ENCODE measurements at places on chromosomes 2 and 18.

GRCh38 chr18:62282188-62282629 is 42.9 kb upstream of the TNFRSF11A start:
- no peak for DNase-seq

DNA sequence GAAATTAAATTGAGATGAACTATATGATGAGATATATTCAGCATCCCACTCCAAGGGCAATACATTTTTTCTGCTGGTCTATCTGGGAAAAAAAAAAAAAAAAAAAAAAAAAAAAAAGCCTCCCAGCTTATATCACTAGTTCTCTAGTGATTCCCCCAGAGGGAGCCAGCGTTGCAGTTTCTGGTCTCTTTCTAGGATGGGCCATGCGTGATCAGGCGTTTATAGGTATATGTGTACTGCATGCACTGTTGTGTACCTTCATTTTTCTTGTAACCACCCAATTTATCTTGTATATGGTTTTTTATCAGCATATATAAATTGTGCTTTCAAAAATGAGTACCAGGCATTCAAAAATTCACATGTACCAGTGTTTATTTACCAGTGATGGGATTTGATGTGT is 35.1 kb downstream of the DCDC2C start:
- peak; percentile 60 for DNase-seq

- no peak for DNase-seq
These were observed 687.8 kb downstream of the NUP35 start for GRCh38 chr2:183812091-183812490.

DNA sequence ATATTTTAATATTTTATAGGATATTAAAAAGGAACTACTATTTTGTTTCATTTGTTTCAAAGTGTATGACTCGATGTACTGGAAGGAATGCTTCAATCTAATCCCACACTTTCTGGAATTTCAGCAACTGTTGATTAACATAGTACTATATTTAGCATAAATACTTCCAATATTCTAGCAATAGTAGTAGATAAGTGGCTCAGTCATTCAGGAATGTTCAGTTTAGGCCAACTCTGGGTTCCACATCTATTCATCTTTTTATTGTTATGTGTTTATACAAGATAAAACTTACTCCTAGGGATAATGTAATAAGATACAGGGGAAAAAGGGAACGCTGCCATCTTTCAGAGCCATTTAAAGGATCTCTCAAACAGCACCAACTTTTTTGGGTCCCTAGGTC is 22.3 kb upstream of the ORC2 start:
- DNase-seq: no peak

GRCh38 chr2:234446404-234447076 is 50.3 kb downstream of the ARL4C start:
- peak; percentile 67 for DNase-seq

DNA sequence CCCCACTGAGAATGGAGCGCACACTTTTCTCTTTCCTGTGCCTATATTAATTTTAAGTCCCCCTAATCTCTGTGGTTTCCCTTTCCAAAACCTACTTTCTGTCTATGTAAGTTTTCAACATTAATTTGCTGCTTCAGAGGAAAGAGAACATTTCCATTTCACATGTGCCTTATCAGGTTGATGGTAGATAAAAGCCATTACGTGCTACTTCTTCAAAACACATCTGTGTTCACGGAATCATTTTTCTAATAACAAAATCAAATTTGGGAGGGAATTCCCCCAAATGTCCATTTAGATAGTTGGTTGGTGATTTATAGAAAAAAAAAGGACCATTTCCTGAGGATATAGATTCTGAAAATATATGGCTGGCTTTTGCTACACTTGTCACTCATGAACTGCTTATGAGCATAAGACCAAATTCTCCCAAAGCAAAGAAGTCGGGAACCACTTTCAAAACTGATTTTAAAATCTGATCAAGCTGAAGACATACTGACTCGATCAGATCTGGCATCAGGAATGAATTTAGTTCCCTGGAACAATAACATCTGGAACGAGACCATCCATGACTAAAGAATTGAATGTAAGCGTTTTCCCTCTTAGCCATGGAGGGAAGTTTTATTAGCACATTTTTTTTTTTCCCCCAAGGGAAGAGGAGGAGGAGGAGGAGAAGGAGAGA is 8.2 kb downstream of the PTGR3 start:
- no peak for DNase-seq

GRCh38 chr2:223625652-223626051 is 23.5 kb upstream of the SCG2 start:
- no peak for DNase-seq

GRCh38 chr2:30404319-30405259 is 42.5 kb upstream of the LCLAT1 start:
- no peak for DNase-seq

GRCh38 chr18:77168811-77169311 is 36.3 kb upstream of the MBP start:
- no peak for DNase-seq

DNA sequence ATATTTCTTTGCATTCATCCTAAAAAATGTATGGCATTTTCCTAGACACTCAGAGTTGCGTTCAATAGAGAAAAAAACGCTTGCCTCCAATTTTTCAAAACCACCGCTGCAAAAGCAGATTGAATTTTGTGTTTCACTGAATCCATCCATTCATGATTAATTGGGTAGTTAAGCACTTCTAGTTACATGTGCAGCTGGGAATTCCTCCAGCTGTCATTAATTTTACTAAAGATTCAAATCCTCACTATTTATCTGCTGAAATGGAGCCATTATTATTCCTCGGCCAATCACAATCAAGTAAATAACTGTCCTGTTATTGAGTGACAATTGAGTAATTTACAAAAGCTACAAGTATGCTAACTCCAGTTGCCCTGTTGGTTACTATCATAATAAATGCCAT is 75.8 kb upstream of the ARL5A start:
- DNase-seq: no peak

- no peak for DNase-seq
These were observed 53.2 kb downstream of the PROC start for GRCh38 chr2:127471286-127471988.

- DNase-seq: no peak
These were observed 17.5 kb upstream of the DPP4 start for GRCh38 chr2:162091325-162092007.

Data from NAMALWA (cell line).